ENCODE measurements at places on chromosomes 7 and 10. TPM values are rescaled to one million over a fixed set of nuclear protein-coding genes. Genes with fewer than 3 reads are reported as not detected.

DNA sequence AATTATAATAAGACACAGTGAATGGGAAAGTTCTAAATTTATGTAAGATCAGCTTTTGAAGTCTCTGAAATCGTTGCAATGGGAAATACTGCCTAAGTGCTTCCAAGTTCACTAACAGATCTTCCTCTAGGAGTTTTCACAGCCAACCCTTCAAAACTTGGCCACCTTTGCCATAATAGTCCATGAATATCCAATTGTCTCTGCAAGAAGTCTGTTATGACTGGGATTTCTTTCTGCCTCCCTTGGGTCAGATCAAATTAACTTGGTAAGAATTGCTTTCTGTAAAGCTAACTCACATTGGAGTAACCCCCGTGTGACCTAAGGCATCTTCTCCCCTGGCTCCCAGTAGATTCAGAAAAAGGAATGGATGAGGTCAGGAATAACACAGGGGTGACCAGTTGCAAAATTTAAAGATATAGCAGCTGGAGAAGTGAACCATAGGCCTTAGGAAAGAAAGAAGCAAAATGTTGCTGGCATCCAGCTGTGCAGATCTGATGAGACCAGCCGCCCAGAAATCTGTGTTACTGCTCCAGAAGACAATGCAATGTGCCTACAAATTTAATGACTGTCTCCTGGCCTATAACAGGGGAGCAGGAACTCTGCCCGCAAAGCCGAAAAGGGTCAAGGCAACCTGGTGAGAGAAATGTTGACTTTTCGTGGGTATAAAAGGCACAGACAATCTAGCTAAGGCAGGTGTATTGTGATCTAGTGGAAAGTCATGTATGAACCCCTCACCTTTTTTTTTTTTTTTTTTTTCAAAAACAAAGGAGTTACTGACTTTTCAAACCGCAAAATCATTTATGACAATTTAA is 7.5 kb upstream of the OPTN start:
- DNase-seq = no peak

DNA sequence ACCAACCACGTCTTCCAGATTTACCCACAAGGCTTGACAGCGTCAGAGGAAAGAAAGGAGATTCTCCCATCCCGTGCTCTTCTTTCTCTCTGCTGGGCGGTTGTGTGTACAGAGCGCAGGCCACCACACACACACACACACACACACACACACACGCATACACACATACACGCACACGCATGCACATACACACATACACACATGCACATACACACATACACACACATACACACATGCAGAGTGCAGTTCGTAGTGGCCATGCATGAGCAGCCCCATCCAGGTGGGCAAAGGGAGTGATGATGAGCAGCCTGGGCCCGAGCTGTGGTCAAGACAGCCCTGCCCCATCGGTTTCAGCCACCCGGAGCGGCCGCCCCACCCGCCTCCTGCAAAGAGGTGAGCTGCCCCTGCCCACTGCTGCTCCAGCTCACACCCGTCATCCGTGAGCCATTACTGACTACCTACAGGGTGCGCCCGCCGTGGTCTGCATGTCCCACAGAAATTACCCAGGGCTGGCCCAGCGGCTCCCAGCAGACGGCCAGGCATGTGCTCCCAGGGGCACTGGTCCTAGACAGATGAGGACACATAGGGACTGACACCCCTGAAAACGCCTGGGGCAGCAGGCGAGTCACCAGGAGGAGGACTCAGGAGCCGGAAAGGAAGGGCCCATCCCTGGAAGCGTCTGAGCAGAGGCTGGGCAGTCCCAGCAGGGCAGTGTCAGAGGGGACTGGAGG is 69.6 kb downstream of the ASB13 start:
- DNase-seq = no peak

The PLXNA4 gene
- 7.2 TPM for total RNA-seq

- no peak for DNase-seq
These were observed 481 bp upstream of the NPM3 start for GRCh38 chr10:101783736-101784118.

- no peak for DNase-seq
These were observed 5.4 kb upstream of the STK17A start for GRCh38 chr7:43577485-43577951.

DNA sequence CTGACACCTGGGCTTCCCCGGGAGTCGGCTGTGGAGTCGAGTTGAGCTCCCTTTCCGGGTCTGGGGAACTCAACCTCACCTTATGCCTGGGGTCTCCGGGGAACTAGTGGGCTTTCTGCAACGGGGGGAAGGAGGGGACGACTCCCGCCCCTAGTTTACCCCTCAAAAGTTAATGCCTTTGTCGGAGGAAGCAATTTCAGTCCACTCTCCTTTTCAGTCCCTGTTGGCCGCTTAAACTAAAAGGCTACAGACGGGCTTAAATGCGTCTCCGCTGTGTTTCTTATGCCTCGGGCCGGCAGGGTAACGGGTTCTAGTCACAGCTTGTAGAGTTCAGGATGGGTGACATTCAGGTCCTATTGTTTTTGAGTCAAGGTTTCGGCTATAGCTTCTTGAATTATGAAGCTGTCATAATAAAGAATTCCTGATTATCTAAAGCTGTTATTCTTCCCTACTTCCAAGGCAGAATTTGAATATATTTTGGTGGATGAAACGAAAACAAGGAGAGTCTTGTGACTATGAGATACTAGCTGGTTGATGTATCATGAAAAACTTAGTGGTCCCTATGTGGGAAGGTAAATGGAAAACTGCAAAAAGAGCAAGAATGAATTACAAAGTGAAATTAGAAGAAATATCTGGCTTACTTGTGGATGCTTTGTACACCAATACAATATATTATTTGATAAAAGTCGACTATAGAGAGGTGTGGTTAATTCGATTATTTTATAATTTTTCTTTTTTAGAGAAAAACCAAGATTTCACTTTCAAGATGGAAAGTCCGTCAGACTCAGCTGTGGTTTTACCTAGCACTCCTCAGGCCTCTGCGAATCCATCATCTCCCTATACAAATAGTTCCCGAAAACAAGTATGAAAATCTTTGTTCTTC is 495 bp downstream of the SFR1 start:
- no peak for DNase-seq

The AKR1C8 gene
- total RNA-seq = 0.55 TPM

The BAMBI gene
- total RNA-seq = 12.9 TPM
